ENCODE measurements at places on chromosomes 1 and 21. TPM values are rescaled to one million over a fixed set of nuclear protein-coding genes. Genes with fewer than 3 reads are reported as not detected.

- no peak overlapping the region for H3K4me3 ChIP-seq
- H3K36me3 ChIP-seq, result no peaks in the 10 kb centered on the region
- peaks cover 15% of the 10 kb centered on the region for H3K4me1 ChIP-seq
- no peaks in the 10 kb centered on the region for H3K27me3 ChIP-seq
- peak overlapping the region; percentile 70 for H3K27ac ChIP-seq
Measured at GRCh38 chr1:48228156-48228555, 5.6 kb downstream of the SLC5A9 start.

DNA sequence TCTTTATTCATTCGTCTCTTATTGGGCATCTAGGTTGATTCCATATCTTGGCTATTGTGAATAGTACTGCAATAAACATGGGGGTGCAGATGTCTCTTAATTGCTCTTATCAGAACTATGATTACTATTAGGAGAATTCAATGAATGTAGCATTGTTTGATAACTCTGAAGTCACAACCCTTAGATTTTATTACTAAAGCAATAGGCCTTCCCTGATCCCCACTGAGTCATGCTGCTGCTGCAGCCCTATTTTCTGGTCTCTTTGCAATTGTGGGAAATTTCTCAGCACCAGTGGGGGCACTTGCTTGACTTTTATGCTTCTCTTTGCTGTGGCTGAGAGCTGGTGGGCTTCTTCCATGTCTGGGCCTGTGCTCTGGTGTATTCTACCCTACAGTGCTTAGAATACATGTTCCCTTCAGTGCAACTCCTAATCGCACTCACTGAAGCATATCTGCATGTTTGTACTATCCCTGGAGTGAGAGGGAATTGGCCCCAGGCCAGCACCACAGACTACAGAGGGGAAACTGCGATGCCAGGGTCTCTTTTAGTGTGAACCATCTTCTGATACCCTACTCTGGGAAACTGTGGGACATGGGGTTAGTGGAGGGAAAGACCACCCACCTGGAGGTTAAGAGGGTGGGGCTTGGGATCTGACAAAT is 52.2 kb upstream of the ROR1 start:
- H3K27ac ChIP-seq, result no peak overlapping the region
- no peak overlapping the region for H3K4me3 ChIP-seq
- DNase-seq, result no peak
- H3K36me3 ChIP-seq, result no peaks in the 10 kb centered on the region
- H3K27me3 ChIP-seq, result no peaks in the 10 kb centered on the region
- no peaks in the 10 kb centered on the region for H3K4me1 ChIP-seq

- H3K4me3 ChIP-seq, result no peak overlapping the region
- peaks cover 18% of the 10 kb centered on the region for H3K4me1 ChIP-seq
- H3K27me3 ChIP-seq, result peaks cover 66% of the 10 kb centered on the region
- H3K36me3 ChIP-seq, result no peaks in the 10 kb centered on the region
- H3K27ac ChIP-seq, result no peak overlapping the region
Measured at GRCh38 chr1:1039145-1039910, 19.4 kb downstream of the AGRN start.

GRCh38 chr1:201450721-201451291 is 18.2 kb downstream of the PHLDA3 start:
- H3K4me3 ChIP-seq, result no peak overlapping the region
- DNase-seq, result peak; percentile 46
- peaks cover 15% of the 10 kb centered on the region for H3K4me1 ChIP-seq
- H3K27me3 ChIP-seq, result no peaks in the 10 kb centered on the region
- H3K27ac ChIP-seq, result no peak overlapping the region

The CDKN2C gene
- 34.3 TPM for total RNA-seq

The FAM131C gene
- 0.05 TPM for total RNA-seq

The EFCAB14 gene
- 63.6 TPM for total RNA-seq

The PLEKHG5 gene
- 2.4 TPM for total RNA-seq

The PLEKHN1 gene
- 0.14 TPM for total RNA-seq

The VWA1 gene
- 5.1 TPM for total RNA-seq

The SPRR2F gene
- 0.09 TPM for total RNA-seq

The GPR25 gene
- 0.05 TPM for total RNA-seq
